Left ventricle myocardium superior (tissue), 1 donor: ENCODE measurements at places on chromosomes 7 and 10. TPM values are rescaled to one million over a fixed set of nuclear protein-coding genes. Genes with fewer than 3 reads are reported as not detected.

GRCh38 chr7:158273138-158273651, 314.4 kb downstream of the PTPRN2 start:
- DNase-seq = peak; percentile 2

GRCh38 chr10:49082766-49083165, 32.6 kb downstream of the VSTM4 start:
- peak; percentile 39 for DNase-seq

DNA sequence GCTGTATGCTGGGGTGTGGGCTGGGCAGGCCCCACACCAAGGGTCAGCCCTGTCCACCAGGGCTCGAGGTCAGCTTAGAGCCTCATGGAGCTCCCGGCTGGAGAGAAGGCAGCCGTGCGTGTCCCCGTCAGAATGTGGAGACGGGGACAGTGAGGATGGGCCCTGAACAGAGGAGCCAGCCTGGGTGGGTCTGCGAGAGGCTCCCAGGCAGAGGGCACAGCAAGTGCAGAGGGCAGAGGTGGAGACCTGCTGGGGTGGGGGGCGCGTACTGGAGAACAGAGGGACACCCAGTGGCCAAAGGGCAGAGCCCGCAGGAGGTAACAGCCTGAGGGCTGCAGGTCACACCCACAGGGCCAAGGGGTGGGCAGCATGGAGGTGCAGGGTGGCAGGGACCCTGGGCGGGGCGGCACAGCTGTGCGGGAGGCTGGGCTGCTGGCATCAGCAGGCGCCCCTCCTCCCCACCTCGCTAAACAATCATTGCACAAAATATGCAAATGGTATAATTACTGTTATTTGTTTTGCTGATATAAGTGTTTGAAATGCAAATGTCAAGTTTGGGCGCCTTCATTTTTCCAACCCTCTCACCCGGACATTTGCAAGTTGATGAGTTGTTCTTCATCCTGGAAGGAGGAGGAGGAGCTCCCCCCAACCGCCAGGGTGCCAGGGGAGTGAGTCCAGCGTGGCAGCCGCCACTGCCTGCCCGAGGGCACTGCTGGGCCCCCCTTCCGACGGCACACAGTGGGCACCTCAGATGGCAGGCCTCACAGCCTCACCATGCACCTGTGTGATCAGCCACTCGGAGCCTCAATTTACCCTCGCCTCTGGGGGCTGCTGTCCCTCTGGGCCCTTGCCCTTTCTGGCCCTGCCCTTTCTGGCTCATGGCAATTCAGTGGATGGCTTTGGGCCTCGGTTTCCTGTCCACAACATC, 35.0 kb downstream of the ELFN1 start:
- no peak for DNase-seq

Gene UCN3
- total RNA-seq = not detected

DNA sequence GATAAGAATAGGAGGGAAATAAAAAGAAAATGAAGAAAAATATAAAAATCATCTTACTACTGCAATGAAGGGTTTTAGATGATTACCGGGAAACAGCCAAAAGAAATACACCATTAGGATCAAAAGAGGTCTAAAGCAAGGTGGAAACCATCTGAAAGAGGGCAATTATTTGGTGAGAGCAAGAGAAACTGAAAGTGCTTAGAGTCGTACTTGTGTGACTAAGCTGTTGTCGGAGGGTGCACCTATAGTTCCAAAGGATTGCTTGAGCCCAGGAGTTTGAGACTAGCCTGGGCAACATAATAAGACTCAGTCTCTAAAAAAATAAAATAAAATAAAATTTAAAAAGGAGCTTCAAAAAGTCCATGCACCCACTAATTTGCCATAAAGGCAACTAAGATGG, 169.5 kb downstream of the DKK1 start:
- DNase-seq = no peak

Gene PTPRZ1
- 0.72 TPM for total RNA-seq

GRCh38 chr10:58322072-58322834, 12.6 kb upstream of the UBE2D1 start:
- DNase-seq = no peak
